Myometrial cell (primary cell): ENCODE measurements at places on chromosomes 16 and 17. TPM values are rescaled to one million over a fixed set of nuclear protein-coding genes. Genes with fewer than 3 reads are reported as not detected.

Gene PRSS21
- 5.5 TPM in 1 of 2 replicates, not detected in the other for total RNA-seq

Gene WNT3
- 1.2 and 2.3 TPM in 2 replicates for total RNA-seq

Gene TP53TG3B
- total RNA-seq: not detected in 2 replicates

Gene KRT33B
- total RNA-seq: under 0.01 TPM in 1 of 2 replicates, not detected in the other

Gene ZG16
- total RNA-seq: not detected in 2 replicates

Gene RBFOX1
- total RNA-seq: 1.2 TPM in 1 of 2 replicates, not detected in the other

Gene TNFRSF13B
- total RNA-seq: not detected in 2 replicates

Gene PYY
- not detected in 2 replicates for total RNA-seq

Gene METRN
- 83.3 and 122 TPM in 2 replicates for total RNA-seq
